Calu3 (cell line): ENCODE measurements at places on chromosomes 5 and 9. TPM values are rescaled to one million over a fixed set of nuclear protein-coding genes. Genes with fewer than 3 reads are reported as not detected.

Gene UBE2QL1
- total RNA-seq = not detected in 2 replicates

Gene NEUROG1
- total RNA-seq = not detected in 2 replicates

Gene MSX2
- 8.4 and 10.4 TPM in 2 replicates for total RNA-seq

Gene RANBP17
- 69.3 and 117 TPM in 2 replicates for total RNA-seq

Gene NIPAL4
- 2.7 and 3.2 TPM in 2 replicates for total RNA-seq

- no peak for DNase-seq
These were observed 89.1 kb upstream of the IER5L start for GRCh38 chr9:129267141-129267540.

DNA sequence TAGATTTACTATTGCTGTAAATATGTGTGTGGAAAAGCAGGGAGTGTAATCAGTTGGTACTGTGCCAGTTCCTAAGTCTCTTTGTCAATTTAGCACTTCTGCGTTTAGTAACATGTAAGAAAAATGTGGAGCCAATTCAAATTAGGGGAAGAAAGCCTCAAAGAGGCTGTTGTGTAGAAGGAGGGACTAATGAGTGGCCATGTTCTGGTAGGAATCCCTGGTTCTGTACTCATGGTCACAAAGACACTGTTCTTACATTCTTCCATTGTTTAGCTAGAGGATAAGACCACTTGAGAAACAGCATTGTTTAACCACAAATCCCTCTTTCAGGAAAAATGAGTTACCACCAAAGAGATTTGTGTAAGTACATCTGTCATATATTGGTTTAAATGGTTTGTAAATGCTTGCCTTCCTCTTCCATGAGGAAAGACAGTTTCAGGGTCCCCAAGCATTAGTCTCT, 14.9 kb downstream of the ARHGEF28 start:
- no peak for DNase-seq

DNA sequence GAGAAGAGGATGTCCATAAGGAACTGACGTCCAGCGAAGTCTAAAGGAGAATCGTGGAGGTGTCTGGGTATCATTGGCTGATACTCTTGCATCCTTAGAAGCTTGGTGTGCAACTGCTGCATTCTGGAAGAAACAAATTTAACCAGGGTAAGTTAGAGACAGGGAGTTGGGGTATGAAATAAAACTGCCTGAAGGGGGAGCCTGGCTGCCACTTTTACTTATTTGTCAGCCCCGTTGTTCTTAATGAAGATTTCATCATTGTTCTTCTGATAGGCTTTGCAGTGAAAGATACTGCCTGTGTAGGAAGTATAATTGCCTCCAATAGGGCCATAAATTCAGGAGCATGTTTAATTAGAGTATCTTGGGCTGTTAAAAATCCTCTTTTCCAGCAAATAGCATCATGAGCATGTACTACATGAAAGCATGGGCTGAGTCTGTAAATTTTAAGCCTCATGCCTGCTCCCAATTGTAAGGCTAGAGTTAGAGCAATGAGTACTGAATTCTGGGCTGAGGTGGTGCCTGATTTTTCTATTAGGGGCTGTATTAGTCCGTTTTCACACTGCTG, 1264.5 kb upstream of the ACO1 start:
- peak; percentile 11 for DNase-seq

DNA sequence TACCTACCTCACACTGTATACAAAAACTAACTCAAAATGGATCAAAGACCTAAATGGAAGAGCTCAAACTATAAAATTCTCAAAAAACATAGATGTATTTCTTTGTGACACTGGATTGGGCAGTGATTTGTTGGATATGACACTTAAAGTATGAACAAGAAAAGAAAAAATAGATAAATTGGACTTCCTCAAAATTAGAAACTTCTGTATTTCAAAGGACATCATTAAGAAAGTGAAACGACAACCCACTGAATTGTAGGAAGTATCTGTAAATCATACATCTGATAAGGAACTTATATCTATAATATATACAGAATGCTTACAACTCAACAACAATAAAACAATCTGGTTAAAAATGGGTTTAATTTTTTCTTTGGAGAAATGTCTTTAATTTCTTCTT, 96.7 kb downstream of the NRG2 start:
- no peak for DNase-seq

- DNase-seq = no peak
These were observed 128.1 kb downstream of the MYO10 start for GRCh38 chr5:16808021-16808420.

- no peak for DNase-seq
These were observed 30.6 kb downstream of the ZNF169 start for GRCh38 chr9:94289691-94290090.

GRCh38 chr9:92952906-92953610, 5.7 kb downstream of the FGD3 start:
- DNase-seq = no peak

- DNase-seq = no peak
These were observed 88.8 kb upstream of the PAM start for GRCh38 chr5:102666164-102666946.

DNA sequence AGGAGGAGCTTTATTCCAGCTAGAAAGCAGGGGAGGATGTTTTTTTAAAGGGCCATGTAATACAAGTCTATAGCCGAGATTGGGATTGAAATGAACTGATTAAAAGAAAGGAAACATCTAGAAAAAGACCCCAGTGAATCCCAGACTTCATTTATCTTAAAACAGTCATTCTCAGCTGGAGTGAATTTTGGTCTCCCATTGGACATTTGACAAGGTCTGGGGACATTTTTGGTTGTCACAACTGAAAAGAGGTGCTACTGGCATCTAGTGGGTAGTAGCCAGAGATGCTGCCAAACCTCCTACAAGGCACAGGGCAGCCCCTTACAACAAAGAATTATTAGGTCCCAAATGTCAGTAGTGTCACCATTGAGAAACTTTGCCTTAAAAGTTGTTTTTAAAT, 16.3 kb upstream of the SPINK4 start:
- DNase-seq = no peak

DNA sequence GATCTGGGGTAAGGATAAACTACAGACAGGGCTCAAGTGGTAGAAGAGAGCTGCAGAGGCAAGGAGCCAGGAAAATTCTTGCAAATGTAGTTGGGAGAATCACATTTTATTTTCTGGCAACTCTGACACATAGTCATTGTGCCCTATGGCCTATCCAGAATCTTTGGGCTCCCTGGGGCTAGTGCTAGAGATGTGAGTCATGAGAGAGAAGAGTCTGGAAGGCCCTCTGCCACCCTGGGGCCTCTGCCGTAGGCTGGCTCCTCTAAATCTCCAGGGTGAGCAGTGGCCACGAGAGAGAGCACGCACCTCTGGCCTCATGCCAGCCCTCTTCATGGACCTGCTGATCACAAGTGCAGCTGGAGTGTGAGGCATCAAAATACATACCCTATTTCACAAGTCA, 74.3 kb upstream of the SSBP2 start:
- peak; percentile 42 for DNase-seq

DNA sequence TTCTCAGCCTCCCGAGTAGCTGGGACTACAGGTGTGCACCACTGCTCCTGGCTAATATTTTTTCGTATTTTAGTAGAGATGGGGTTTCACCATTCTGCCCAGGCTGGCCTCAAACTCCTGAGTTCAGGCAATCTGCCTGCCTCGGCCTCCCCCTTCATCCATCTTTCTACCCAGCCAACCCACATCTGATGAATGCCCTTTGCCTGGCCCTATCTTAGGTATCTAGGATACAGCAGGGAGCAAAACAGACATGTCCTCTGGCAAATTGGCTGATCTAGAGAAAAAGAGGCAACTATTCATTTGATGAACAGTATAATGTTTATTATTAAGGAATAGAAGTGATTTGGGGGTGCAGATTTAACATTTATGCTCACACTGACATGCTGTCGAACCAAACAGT, 123.0 kb downstream of the TRIO start:
- DNase-seq = no peak
